H4 (cell line): ENCODE measurements at places on chromosomes 1 and 21. TPM values are rescaled to one million over a fixed set of nuclear protein-coding genes. Genes with fewer than 3 reads are reported as not detected.
A peak's percentile ranks its signal among the peaks of the same experiment; 100 is the strongest.

PLCH2 gene
- 0.02 TPM in 1 of 2 replicates, not detected in the other for total RNA-seq

RPE65 gene
- total RNA-seq = 0.43 and 1.1 TPM in 2 replicates

BARHL2 gene
- total RNA-seq = not detected in 2 replicates

- no peak for DNase-seq
Measured at GRCh38 chr1:244954359-244954758, 90.0 kb upstream of the HNRNPU start.

- no peak for DNase-seq
Measured at GRCh38 chr1:110136911-110137310, 13.4 kb upstream of the SLC6A17 start.

TTC24 gene
- total RNA-seq = not detected in 2 replicates

- DNase-seq = no peak
Measured at GRCh38 chr1:160624464-160624863, 22.4 kb downstream of the SLAMF1 start.

GRCh38 chr1:12486401-12487005 lies 131.5 kb downstream of the DHRS3 start:
- no peak for DNase-seq

GRCh38 chr1:160021376-160022074 lies 10.3 kb downstream of the PIGM start:
- DNase-seq = no peak

DNA sequence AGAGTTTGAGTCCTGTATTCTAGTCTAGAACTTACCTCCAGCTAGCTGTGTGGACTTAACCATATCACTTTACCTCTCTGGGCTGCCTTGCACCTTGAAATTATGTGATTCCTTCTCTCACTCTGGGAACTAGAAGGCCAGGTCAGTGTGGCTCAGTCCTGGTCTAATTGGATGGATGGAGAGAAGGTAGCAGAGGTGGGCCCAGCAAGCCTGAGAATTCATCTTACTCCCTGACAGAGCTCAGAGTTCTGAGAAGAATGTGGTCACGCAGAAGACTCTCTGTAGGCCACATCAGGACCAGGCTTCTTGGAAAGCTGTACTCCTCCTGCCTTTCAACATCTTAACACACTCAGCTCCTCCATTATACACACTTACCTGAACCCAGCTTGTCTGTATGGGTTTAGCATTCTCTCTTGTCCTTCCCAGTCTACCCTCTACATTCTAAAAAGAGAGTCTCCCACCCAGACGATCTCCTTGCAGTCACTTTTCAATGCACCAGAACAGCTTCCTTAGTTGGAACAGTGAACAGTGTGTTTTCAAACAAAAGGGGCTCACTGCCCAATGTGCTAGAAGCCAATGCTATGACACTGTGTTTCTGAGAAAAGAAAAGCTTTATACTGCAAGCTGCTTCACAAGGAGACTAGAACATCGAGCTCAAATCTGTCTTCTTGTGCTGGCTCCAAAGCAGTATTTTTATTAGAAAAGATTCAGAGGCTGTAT lies 60.5 kb downstream of the CAPN9 start:
- DNase-seq = no peak

DNA sequence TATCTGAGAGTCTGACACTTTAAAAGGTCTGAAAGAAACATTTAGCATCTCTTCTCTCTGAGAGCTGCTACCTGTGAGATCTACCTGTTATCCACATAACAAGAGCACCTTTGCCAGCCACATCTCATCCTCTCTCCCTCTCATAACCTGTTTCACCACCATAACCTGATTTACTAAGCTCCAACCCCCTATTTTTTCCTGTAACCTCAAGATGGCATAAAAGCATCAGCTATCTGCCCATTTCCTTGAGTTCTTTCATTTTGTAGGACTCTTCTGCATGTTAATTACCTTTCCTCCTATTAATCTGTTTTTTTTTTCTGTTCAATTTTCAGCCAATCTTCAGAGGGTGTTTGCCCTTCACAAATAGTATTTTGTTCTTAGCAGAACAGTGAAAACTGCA lies 136.5 kb upstream of the KCNK1 start:
- DNase-seq = no peak

PTPN22 gene
- total RNA-seq = 0.62 and 0.68 TPM in 2 replicates

- no peak for DNase-seq
Measured at GRCh38 chr1:236143104-236143948, 987 bp downstream of the GPR137B start.

GRCh38 chr1:177656598-177656997 lies 313.3 kb downstream of the SEC16B start:
- DNase-seq = no peak

DNA sequence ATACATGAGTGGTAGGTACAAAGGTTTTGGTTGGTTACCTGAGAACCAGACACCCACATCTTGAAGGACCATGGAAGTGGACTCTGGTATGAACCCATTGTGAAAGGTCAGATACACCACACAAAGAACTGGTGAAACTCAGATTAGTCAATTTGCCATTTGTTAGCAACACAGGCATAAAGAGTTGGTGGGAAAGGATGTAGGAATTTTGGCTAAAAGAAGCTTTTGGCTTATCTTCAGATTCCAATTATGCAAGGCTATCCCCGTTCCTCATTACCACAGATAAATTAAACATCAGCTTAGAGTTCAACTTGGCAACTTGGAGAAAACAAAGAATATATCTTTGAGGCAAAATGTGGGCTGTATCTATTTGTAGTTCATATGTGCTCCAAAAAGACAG lies 87.0 kb upstream of the IRF2BP2 start:
- DNase-seq = no peak

GRCh38 chr1:12143631-12144155 lies 23.1 kb upstream of the TNFRSF1B start:
- DNase-seq = peak; percentile 96

SPRR4 gene
- total RNA-seq = not detected in 2 replicates

GRCh38 chr21:30818837-30819610 lies 6.0 kb upstream of the KRTAP8-1 start:
- DNase-seq = no peak

GRCh38 chr1:9852410-9853248 lies 28.9 kb upstream of the CLSTN1 start:
- peak; percentile 79 for DNase-seq

GRCh38 chr1:89905395-89906058 lies 84.7 kb downstream of the LRRC8D start:
- DNase-seq = no peak

DNA sequence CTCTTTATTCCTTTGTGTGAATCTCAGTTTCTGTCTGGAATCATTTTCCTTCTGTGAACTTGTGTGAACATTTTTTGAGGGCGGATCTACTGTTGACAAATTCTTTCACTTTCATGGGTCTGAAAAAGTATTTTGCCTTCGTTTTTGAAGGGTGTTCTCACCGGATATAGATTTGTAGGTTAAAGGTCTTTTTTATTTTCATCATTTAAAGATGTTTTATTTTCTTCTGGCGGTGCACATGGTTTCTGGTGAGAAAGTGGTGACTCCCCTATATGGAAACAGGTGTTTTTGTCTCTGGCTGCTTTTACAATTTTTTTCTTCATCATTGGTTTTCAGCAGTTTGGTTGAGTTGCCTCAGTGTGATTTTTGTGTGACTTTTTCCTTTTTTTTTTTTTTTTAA lies 94.9 kb downstream of the DYRK1A start:
- DNase-seq = no peak

- DNase-seq = no peak
Measured at GRCh38 chr1:156320560-156320959, 17.5 kb downstream of the CCT3 start.

DNA sequence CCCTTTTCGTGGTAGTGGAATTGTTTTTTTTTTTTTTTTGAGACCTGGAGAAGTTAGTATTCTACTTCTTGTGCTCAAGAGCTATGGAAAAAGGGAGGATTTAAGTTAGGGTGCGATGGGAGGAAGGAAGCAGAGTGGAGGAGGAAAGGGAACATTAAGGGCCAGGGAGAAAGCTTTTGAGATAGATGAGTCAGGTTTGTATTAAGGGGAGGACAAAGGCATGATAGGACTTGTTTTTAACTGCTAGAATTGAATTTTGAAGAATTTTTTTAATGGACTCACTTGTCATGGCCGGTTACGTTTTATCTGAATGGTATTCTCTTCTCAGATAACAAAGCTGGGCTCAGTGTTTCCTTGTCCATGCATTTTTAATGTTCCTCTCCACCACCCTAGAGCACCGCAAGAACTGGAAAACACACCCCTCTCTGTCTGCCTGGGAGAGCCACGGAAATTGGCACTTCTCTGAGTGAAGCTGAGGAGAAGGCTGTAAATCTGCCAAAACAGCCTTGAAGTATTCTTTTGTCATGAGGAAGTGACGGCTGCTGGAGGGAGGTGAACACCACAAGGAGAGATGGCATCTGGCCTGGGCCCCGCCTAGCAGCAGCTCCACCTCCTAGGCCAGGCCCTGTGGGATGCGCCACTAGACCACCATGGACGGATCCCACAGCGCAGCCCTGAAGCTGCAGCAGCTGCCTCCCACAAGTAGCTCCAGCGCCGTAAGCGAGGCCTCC lies 3.5 kb downstream of the NIPAL3 start:
- no peak for DNase-seq

DNA sequence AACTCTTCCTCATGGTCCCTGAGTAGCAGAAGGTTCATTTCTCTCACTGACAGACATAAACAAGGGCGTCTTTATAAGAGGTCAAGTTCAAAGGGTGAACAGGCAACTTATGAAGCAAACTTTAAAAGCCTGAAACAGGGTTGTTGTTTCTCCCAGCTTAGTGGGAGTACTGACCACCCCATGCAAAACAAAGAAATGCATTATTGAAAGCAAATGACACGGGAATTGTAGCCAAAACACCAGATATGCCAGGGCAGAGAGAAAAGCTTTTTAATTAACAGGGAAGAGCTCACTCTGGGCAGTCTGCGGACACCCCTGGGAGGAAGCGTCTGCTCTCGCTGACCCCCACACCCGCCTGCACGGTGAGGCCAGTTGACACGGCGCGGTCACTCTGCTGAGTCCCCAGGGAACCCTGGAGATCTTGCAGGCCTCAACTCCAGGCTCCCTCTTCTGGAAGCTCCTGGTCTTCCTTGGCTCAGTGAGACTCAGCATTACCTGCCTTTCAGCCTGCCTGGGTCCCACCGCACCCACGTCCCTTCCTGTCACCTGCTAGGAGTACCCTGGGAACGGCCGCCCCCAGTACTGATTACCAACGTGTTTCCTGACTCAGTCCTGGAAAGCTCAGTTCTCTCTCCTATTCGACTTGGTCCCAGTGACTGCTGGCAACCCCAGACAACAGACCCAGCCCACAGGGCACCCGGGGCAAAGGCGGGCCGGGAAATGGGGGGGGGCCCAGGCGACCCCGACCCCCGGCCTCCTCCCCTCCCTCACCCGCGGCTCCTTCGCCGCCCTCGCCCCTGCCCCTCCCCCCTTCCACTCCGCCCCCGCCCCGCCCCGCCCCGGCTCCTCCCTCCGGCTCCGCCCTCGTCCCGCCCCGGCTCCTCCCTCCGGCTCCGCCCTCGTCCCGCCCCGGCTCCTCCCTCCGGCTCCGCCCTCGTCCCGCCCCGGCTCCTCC lies 972 bp downstream of the CFAP410 start:
- DNase-seq = peak; percentile 67

MCOLN2 gene
- total RNA-seq = 2.3 and 2.6 TPM in 2 replicates

- no peak for DNase-seq
Measured at GRCh38 chr1:8497210-8497819, 179.4 kb downstream of the SLC45A1 start.

DNA sequence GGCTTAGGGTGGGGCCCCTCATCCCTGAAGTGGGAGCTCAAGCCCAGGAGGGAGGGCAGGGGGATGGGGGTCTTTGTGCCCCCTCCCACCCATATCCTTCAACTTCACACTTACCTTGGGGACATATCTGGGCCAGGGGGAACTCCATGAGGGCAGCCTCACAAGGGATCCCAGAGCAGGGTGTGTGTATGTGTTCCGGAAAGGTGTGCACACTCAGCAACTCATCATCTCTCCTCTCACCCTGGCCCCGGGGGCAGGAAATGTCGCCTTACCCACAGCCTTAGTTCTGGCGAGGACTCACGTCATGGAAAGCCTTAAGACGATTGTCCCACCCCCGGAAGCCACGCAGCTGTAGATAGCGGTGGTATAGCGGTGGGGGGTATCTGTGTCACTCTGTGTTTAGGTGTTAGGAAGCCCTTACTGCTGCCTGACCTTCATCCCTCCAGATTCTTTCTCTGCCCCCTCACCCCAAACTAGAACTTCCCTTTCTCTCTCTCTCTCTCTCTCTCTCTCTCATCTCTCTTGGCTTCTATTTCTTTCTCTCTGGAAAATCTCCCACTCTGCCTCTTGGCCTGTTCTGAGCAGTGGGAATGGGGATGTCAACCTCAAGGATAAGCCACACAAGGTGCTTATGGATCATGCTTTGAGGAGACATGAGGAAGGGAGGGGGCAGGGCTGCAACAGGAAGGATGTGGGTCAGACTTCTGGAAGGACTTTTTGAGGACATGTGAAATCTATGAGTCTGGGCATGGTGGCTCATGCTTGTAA lies at the start of gene SH2D2A:
TSS of gene SH2D2A (minus strand) at position 288 of the 768 bp plus-strand sequence. CDS start at position 148, 140 bp downstream.
- DNase-seq = peak; percentile 88

DNA sequence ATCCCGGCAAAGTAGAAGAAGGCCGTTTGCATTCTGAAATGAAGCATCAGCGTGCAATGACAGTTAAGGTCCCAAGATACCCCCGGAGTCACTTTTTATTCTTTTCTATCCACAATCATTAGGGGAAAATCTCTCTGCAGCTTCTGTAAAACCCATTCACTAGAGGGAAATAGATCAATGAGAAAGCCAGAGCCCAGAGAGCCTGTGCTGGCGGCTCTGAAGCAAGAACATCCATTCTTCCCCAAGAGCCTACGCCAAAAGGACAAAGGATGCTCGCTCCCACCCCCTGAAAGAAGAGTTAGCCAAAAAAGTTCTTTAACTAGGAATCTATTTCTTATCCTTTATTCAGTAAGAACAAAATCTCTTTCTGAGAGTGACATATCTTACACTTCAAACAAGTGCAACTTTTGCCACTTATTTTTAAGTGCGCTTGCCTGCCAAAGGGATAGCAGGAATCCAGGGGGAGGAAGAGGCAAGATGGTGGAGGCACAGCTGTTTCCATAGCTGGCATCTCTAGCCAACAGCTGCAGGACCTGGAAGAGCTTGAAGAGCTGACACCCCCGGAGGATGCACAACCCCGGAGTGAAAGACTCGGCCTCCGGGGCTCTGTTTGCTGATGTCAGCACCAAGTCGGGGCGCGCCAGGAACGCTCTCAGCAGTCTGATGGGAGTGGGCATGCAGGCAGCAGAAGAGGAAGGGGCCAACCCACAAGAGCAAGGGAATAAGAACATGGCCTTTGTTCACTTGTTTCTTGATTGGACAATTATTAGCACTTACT lies 68.7 kb downstream of the KCNN3 start:
- DNase-seq = no peak

- DNase-seq = no peak
Measured at GRCh38 chr1:205391386-205391785, 30.5 kb downstream of the LEMD1 start.

GCSAML gene
- 0.29 and 1.9 TPM in 2 replicates for total RNA-seq

CFH gene
- 57.0 and 74.2 TPM in 2 replicates for total RNA-seq

GRCh38 chr1:99737016-99737415 lies 29.4 kb downstream of the FRRS1 start:
- peak; percentile 73 for DNase-seq

GRCh38 chr1:228963795-228964177 lies 228.5 kb downstream of the RHOU start:
- no peak for DNase-seq

ZSCAN20 gene
- 2.9 and 3.8 TPM in 2 replicates for total RNA-seq
